ENCODE measurements at places on chromosomes 12 and 14.
A peak's percentile ranks its signal among the peaks of the same experiment; 100 is the strongest.

DNA sequence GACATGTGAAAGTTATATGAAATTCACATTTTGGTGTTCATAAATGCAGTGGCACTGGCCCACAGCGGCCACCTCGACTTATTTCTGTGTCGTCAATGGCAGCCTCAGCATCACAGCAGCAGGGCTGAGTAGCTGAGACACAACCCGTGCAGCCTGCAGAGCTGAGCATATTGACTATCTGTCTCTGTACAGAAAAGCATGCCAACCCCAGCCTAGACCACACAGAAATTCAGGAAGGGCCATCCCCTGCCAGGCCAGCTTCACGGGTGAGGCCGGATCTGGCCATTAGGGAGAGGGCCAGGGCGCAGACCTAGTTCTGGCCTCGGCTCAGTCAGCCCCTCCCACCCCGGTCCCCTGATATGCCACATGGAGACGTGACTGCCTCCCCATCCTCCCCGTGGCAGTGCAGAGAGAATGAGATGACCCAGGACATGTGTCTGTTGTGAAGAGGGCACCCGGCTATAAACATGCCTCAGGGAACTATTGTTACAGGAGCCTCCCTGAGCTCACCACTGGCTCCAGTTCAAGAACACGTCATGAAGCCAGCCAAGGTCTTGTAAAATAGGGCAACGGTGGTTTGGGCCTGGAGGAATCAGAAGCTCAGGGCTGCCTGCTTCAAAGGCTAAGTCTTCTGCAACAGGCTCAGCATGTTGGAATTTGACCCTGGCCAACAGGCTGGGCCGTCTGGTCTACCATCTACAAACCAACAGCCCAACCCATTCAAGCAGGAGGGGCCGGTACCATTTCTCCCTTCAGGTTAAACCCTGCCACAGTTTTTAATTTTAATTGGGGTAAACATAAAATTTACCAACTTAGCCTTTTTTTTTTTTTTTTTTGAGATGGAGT lies 25.5 kb downstream of the SCARB1 start:
- DNase-seq = peak; percentile 95

GRCh38 chr14:49049711-49050110 lies 536.5 kb downstream of the RPS29 start:
- DNase-seq = no peak

- no peak for DNase-seq
Measured at GRCh38 chr14:101250948-101251811, 310.1 kb upstream of the DIO3 start.

- no peak for DNase-seq
Measured at GRCh38 chr12:44521702-44522101, 354.4 kb downstream of the NELL2 start.

DNA sequence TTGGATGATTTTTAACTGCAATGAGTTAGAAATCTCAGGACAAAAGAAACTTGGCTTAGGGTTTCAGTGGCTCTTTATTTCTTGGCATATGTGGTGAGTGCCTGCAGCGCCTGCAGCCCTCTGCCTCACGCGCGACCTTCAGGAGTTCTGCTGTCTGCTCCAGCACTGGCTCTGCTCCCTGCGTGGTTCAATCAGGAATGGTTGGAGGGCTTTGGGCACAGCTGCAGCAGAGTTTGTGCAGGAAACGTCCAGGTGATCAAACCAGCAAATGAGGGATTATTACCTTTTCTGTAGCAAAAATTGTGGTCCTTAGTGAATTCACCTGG lies 19.8 kb downstream of the PPM1H start:
- DNase-seq = no peak

GRCh38 chr12:172732-173161 lies 41.2 kb downstream of the SLC6A12 start:
- DNase-seq = no peak

- no peak for DNase-seq
Measured at GRCh38 chr12:50536831-50537537, 32.2 kb downstream of the DIP2B start.

- DNase-seq = peak; percentile 75
Measured at GRCh38 chr12:122937622-122938091, 28.6 kb downstream of the ABCB9 start.

DNA sequence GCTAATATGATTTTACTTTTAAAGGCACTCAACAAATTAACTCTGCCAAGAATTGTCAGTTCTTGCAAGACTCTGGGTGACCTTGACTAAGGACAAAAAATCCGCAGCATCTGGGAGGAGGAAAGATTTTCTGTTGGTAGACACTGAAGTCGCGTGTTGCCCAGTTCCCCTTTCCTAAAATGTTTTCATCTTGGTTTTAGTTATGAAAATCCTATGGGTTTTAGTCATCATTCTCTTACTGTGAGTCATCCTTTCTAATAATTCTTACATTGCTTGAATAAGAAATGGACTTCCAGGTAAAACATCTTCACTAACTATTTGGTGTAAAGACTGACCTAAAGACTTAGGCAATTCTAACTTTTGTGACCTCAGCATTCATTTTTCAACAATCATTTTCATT lies 9.1 kb downstream of the GSG1 start:
- no peak for DNase-seq

Data from left lobe of liver (tissue), 2 donors.